ENCODE measurements at places on chromosomes 3 and 15. TPM values are rescaled to one million over a fixed set of nuclear protein-coding genes. Genes with fewer than 3 reads are reported as not detected.

The RBP2 gene
- total RNA-seq = not detected

DNA sequence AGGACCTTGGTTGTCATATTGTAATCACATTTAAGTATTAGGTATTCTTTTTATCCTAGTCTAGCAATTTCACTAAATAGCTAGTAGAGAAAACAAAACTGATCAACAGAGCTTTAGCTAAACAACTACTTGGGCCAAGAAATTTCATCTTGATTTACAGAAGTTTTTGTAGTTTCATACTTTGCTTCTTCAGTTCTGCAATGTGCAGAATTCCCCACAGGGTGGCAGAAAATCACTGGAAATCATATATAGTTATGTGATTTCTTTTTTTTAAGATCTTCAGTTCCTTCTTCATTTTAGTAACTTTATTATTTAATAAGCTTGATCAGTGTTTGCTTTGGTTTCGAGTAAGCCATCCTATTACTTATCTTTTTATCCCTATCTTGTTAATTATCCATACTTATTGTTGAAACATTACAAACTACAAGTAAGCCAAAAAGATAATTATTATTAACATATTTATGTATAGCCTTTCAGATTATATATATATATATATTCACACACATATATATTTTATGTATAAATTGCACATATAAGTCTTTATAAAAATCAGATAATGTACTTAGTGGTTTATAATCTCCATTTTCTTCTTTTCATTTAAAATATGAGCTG is 2.2 kb upstream of the BNIP2 start:
- peak; percentile 66 for DNase-seq

- no peak for DNase-seq
Observed at GRCh38 chr15:48800811-48801455, 9.9 kb downstream of the CEP152 start.

DNA sequence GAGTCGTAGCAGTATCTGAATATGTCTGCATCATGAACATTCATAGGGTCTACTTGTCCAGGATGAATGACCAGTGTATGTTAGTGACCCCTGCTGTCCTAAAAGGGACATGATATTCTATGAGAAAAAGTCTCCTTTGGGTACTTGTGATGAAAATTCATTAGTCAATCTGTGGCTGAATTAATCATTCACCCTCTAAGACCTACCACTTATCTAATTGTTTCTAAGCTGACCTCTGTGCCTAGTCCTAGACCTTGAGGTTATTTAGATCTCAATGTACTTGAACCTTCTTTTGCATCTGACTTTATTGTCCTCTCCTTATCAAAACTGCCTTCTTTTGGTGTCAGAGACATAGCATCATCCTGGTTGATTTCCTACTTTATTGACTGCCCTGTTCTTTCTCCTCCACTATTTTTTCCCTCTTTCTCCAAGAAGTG is 799.3 kb downstream of the DIPK2A start:
- DNase-seq = no peak

The C3orf20 gene
- total RNA-seq = not detected

DNA sequence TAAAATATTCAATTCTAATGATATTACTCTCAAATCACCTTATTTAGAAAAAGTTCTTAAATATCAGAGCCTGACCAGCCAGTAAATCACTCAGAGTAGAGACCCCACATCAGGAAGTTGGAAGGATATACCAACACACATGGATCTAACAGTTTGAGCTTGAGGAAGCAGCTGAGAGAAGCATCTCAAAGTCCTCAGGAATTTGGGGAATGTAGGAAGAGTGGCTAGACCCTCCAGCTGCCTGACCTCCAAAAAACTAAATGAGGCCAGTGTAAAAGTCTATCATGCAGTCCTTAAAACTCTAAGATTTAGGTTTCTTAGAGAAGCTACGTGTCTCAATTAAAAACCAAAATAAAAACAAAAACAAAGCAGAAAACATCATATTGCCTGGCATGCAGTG is 55.4 kb downstream of the SETD2 start:
- no peak for DNase-seq

DNA sequence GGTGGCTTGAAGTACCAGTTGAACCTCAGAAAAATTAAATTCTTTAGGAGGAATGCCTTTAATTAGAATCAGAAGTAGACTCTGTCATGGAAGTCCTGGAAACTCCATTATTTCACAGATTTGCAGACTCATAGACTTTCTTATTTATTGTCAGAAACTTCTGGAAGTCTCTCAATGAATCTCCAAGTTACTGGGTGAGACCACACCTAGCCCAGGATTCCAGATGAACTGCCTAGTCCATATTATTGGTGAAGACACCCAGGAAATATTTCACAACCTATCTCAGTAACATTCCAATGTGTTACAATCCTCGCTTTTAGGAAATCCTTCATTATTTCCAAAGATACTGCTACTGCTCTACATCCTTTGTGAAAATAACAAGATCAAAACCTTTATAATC is 6.5 kb upstream of the THBS1 start:
- no peak for DNase-seq

GRCh38 chr3:14822670-14823390 is 4.1 kb downstream of the FGD5 start:
- no peak for DNase-seq

DNA sequence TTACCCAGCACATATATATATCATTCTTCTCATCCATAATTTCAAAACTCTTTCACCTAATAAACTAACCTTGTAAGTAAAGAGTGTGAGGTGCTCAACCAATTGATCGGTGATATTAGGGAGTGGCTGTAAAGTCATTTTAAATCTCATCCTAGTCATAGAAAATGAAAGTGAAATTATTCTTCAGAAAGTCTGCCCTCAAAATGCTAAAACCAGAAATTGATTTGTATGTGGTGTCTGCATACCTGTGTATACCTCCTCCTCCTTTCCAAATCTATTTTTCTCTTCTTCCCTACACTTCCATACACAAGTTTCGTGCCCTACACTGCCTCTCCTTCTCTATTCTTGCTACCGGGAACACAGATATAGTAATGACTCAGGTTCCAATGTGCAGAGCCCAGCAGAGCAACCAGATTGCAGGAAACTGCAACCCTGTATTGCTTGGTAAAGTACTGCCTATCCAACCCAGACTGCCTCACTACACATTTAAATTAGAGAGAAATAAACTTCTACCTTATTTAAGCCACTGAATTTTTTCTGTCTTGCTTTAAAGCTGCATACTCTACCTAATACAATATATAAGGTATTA is 7.4 kb upstream of the TBC1D5 start:
- no peak for DNase-seq

The TMCO5A gene
- total RNA-seq = not detected

GRCh38 chr15:76150971-76151598 is 91.3 kb downstream of the TMEM266 start:
- DNase-seq = peak; percentile 90

- DNase-seq = no peak
Observed at GRCh38 chr3:138867996-138868395, 33.3 kb upstream of the PIK3CB start.

DNA sequence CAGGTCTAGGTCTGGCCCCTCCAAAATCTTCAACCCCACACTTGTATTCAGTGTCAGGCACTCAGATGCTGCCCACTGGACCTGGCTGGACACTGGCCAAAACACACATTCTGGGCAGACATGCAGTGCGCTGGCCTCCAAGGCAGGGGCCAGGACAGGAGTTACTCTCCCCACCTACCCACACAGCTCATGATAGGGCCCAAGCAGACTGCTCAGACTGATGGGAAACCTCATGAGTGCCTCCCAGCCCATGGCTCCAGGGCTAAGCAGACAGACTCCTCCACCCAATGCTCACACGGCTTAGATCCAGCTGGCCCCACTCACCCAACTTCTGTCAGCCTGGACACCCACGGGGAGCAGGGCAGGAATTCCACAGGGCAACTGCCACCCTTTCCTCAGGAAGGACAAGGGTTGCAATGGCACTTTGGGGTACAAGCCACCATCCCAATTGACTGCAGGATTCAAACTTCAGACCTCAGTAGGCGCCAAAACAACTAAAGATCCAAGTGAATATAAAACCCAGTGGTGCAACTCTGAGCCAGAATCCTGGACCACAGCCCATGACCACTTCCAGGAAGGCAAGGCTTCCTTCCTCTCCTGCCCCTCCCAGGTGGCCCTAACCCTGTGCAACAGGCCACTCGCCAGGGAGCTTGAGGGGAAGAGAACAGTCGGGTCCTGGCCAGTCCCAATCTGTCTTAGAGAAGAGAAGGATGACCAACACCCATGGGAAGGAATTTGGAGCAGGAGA is 1.4 kb downstream of the LTF start:
- DNase-seq = no peak

DNA sequence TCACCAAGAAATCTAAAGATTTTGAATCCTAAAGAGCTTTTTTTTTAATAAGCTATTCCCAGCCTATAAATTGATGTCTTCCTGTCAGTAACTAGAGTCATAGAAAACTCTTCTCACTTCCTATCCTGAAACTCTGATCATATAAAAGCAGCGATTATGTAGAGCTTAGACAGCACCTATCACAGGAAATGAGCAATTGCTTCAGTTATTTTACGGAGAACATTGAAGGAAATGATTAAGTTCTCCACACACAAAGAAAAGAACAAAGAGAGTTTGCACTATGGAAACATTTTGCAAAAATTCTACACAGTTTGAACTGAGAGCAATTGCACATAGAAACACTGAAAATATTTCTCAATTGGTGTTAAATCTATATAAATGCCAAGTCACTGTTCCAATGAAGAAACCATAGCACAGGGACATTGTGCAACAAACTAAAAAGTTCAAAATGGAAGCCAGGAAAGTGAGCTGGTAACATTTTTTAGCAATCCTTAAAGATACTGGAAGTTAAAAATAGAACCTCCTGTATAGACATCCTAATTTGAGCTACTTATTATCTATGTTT is 291.5 kb upstream of the ARHGEF26 start:
- DNase-seq = no peak

The GHSR gene
- not detected for total RNA-seq

GRCh38 chr15:70494852-70495571 is 268.3 kb downstream of the UACA start:
- peak; percentile 79 for DNase-seq

GRCh38 chr3:10391391-10391790 is 70.5 kb upstream of the SEC13 start:
- DNase-seq = no peak

GRCh38 chr3:185858502-185859225 is 33.8 kb upstream of the IGF2BP2 start:
- no peak for DNase-seq

DNA sequence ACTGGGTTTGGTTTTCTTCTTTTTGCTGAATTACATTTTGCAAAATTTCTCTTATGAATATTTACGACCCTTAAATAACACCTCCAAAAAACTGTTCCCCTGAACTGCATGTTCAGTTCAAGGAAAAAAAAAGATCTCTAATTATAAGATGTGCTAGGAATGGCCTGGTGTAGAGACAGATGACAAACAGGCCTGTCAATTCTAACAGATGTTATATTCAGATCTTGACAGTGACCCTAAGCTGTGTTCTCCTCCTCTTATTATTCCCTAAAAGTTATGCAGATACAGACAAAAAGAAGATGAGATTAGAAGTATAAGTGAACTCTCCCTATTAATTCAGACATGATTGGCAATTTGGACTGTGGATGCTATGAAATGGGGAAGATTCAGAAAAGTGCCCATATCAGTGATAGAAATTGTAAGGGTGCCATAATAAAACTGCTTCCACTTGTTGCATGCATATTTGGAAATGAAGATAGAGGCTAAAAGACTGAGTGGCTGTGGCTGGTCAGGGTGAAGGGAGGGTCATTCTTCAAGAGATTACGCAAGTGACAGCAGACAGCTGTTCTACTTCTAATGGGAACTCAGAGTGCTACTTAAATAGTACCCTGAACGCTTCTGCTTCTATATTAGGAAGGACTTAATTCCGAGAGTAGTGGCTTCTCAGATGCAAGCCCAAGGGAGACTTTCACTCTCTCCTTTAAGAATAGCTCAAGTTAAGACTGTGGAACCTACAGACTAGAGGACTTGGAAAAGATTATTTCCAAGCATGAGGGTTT is 75.5 kb downstream of the ADAMTS9 start:
- DNase-seq = no peak

- no peak for DNase-seq
Observed at GRCh38 chr15:35680951-35681350, 135.0 kb upstream of the DPH6 start.

The SPSB4 gene
- total RNA-seq = not detected

GRCh38 chr15:33029109-33029652 is 165.3 kb downstream of the FMN1 start:
- no peak for DNase-seq

GRCh38 chr3:15199493-15200105 is 6.4 kb upstream of the CAPN7 start:
- DNase-seq = peak; percentile 21

GRCh38 chr3:27578032-27578431 is 93.8 kb upstream of the SLC4A7 start:
- no peak for DNase-seq

- no peak for DNase-seq
Observed at GRCh38 chr3:194772241-194773000, 86.7 kb downstream of the FAM43A start.

DNA sequence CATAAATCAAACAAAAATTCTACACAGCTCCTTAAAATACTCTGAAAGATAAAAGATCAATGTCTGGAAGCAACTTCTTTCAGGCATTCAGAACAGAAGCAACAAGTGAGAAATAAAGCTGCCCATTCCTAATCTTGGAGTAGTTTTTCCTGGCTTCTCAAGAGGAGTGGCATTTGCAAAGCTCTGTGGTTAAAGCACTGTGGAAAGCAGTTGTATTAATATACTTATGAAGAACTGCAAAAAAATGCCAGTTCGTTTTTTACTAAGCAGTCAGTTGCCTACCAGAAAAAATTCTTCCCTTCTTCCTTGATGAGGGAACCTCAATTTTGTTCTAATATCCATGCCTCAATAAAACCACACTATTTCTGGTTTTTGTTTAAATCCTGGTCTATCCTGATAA is 197.8 kb downstream of the TNIK start:
- no peak for DNase-seq

- peak; percentile 27 for DNase-seq
Observed at GRCh38 chr15:64686130-64686735, 89.2 kb downstream of the RBPMS2 start.

DNA sequence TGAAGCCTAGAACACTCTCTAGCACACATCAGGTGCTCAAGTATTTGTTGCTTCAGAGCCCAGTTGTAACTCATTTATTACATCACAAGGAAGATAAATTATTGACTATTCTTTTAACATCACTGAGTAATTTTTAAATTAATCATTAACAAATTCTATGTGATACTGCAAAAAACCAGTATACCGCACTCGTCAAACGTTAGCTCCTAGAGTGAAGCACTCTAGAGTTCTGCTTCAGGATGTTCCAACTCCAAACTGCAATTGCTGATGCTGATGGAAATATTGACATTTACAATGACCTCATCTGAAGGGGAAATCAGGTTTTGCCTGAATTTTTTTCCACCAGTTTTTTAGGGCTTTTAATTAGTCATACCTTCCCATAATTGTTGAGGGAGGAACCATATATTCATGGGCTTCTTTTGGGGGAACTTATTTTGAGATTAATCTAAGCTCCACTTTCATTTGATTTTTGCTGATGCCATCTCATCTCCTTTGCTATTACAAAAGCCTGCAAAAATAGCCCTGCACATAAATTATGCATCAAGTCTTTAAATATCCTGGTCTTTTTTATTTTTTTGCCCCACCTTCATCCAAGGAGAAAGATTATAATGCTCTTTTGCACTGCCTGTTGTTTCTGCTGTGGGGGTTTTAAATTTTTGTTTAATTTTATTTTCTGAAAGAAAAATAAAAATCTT is 123.0 kb upstream of the STAC start:
- no peak for DNase-seq

The ACAD9 gene
- 60.0 TPM for total RNA-seq

GRCh38 chr3:182524711-182525401 is 268.4 kb upstream of the ATP11B start:
- DNase-seq = no peak

The UBE2E2 gene
- total RNA-seq = 13.5 TPM

The TMEM202 gene
- not detected for total RNA-seq

The FAM81A gene
- total RNA-seq = 0.57 TPM
